Breast epithelium (tissue), 4 donors: ENCODE measurements at places on chromosomes 12 and 14. TPM values are rescaled to one million over a fixed set of nuclear protein-coding genes. Genes with fewer than 3 reads are reported as not detected.

COQ5 gene
- total RNA-seq, result 33.0 TPM

SYNDIG1L gene
- 0.33 TPM for total RNA-seq

DNA sequence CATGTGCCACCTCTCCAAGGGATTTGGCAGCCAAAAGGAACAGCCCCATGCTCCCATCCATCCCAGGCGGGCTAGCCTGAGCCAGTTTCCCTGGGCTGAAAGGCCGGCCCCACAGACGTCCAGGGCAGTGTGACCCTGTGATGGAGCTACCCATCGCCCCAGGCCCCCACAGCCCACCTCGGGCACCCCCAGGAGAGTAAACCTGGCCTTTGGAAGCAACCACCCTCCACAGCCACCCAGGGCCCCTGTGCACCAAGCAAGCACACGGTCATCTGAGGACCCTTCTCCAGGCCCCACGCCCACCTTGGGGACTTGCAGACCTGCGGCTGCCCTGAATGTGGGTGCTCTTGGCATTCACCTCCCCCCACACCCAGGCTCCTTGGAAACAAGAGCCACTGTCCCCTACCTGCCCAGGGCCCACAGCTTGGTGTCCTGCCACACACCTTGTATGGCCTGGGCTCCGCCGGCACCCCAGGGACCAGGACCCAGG lies 8.4 kb downstream of the AHNAK2 start:
- peak overlapping the region; percentile 97 for H3K27ac ChIP-seq
- peaks cover 33% of the 10 kb centered on the region for H3K4me1 ChIP-seq
- no peaks in the 10 kb centered on the region for H3K36me3 ChIP-seq
- DNase-seq, result no peak
- peak overlapping the region; percentile 69 for H3K4me3 ChIP-seq
- H3K27me3 ChIP-seq, result no peaks in the 10 kb centered on the region

DNA sequence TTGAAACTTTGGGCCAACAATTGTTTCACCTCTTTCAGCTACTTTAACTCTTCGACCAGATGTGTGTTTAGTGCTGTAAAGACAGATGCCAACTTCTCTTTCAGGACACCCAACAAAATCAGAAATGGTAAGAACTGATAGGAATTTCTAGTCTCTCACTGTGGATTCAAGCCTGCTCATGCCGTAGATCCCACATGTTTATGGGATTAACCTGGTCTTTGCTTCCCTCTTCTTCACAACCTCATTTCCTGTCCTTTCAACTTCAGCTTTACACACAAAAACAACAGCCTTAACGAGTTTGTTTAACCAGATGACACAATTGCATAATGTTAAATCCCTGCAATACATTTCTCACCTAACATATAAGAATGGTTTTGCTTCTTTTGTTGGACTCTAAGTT lies 1031.9 kb upstream of the LRFN5 start:
- DNase-seq, result no peak
- no peak overlapping the region for H3K27ac ChIP-seq
- H3K36me3 ChIP-seq, result no peaks in the 10 kb centered on the region
